ENCODE measurements at places on chromosomes 16 and 17. TPM values are rescaled to one million over a fixed set of nuclear protein-coding genes. Genes with fewer than 3 reads are reported as not detected.

GRCh38 chr17:50835301-50836234 is at the start of gene WFIKKN2:
TSS of gene WFIKKN2 (plus strand) at chr17:50835586. CDS start at chr17:50835938, 352 bp downstream.
- DNase-seq, result no peak

GRCh38 chr16:67268136-67268579 is 11.2 kb upstream of the PLEKHG4 start:
- peak; percentile 77 for DNase-seq

DNA sequence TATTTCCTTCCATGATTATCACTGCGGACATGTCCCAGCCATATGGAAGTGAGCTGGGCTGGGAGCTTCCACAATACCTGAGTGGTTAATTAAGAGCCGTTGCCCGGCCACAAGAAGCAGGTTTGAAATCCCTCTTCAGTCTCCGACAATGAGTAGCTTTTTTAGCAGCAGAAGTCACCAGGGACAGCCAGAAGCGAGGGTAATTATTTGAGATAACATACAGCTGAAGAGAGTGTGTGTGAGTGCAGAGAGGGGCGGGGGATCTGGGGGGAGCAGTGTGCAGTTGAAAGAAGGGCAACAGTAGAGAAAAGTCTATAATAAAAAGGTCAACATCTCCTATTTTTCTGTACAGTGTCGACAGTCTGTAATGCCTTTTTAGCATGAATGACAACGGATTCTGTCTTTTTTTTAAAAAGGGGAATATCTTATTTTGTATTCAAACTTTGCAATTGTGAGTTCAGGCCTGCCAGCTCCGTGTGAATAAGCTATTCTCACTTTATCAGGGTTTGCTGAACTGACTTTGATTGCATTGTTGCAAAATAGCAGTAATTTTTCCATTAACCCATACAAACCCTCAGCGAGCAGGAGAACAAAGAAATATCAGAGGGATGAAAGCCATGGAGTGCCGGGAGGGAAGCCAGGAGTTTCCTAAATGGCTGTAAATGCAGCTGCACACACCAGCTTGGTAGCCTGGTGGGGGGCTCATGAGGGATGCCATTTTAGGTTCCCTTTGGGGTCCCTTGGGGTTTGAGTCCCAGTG is 220.3 kb upstream of the IRX3 start:
- no peak for DNase-seq

- no peak for DNase-seq
These were observed 5.6 kb upstream of the NOTUM start for GRCh38 chr17:81966343-81967243.

GRCh38 chr17:68511671-68512246 is 471 bp upstream of the PRKAR1A start:
- DNase-seq, result peak; percentile 23

- DNase-seq, result peak; percentile 99
These were observed 5.4 kb downstream of the PGS1 start for GRCh38 chr17:78383725-78384471.

GRCh38 chr16:80041410-80041809 is 440.9 kb upstream of the MAF start:
- DNase-seq, result no peak

- no peak for DNase-seq
These were observed 253.1 kb downstream of the HAPSTR1 start for GRCh38 chr16:9344508-9344907.

- DNase-seq, result no peak
These were observed 10.0 kb downstream of the HAGH start for GRCh38 chr16:1816396-1817275.

DNA sequence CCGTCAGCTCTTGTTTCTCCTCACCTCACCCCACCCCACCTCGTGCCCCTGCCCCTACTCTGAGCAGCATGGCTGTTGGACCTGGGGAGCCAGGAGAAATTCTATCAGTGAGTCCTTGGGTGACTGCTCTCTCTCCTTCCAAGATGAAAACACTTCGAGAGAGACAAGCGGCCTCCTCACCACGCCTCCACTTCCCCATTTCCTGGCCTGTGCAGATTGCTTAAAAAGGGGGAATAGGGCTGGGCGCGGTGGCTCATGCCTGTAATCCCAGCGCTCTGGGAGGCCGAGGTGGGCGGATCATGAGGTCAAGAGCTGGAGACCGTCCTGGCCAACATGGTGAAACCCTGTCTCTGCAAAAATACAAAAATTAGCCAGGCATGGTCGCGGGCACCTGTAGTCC is 9.5 kb downstream of the DLX4 start:
- no peak for DNase-seq

DNA sequence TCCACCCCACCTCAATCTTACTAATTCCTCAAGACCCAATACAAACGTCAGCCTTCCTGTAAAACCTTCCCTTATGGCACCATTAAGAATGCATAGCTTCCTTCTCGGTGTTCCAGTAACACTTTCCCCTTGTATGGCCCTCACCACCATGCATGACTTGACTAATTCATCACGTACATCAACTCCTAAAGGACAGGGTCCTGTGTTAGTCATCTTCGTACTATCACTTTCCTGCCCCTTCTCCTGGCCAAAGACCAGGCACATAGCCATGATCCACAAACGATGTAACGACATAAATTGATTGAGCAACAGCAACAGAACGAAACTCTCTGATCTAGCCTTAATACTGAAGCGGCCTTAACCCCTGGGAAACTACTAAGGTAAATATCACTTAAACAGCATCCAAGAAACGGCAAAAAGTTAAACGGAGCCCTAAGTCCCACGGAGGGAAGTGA is 612 bp downstream of the PSMD12 start:
- peak; percentile 71 for DNase-seq

- no peak for DNase-seq
These were observed 19.9 kb downstream of the ZNHIT3 start for GRCh38 chr17:36506249-36506826.

DNA sequence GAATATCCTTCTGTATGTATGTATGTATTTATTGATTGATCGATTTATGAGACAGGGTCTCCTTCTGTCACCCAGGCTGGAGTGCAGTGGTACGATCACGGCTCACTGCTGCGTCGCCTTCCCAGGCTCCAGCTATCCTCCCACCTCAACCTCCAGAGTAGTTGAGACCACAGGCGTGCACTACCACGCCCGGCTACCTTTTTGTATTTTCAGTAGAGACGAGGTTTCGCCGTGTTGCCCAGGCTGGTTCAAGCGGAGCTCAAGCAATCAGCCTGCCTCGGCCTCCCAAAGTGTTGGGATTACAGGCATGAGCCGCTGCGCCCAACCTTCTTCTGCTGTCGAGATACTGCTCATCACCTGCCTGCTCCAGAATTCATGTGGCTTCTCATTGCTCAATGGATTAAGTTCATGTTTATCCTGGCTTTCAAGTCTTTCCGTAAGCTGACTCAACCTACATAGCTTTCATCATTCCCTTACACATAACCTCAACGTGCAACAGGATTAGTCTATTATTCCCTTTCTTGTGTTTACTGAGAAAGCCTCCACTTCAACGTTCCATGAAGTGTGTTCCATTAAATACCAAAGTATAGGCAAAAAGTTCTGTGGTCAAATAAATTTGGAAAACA is 13.6 kb downstream of the TAC4 start:
- peak; percentile 91 for DNase-seq

DNA sequence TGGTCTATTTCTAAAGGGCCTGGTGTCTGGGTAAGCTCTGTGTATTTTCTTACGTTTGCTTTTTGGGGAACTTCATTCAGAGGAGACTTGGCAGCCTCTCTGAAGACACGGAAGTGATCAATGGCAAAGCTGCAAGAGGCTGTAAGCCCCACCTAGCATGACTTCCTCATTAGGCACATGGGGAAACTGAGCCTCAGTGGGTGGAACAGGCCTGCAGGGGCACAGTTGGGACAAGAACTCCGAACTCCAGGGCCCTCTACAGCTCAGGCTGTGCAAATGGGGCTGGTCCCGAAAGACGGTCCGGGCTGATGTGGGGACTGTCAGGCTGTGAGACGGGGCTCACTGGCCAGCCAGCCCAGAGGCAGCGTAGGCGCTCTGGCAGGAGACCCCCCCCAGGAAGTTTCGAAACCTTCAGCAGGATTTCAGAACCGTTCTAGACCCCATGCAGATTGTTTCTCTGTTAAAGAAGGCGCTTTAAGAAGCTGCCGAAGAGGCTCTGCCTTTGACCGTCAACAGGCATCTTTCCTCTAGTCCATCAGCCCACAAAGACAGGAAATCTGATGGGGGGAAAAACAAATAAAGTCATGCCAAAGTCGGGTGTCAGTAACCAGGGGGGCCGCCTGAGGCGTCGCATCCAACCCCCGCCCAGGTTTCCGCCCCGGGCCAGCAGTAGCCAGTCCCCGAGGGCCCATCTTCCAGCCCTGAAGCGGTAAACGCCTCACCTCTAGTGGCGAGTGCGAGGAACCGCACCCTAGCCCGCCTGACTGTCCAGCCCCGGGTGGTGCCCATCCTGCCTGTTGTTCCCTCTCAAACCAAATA is 79.8 kb upstream of the TBC1D3K start:
- DNase-seq, result peak; percentile 15

GRCh38 chr16:1740234-1740633 is 31.1 kb downstream of the NME3 start:
- no peak for DNase-seq

GRCh38 chr17:61459939-61460718 is 7.9 kb downstream of the TBX4 start:
- DNase-seq, result no peak

- DNase-seq, result peak; percentile 54
These were observed 14.4 kb upstream of the ALDH3A1 start for GRCh38 chr17:19762515-19762961.

GRCh38 chr17:3513305-3514035 is 37.7 kb downstream of the ASPA start:
- no peak for DNase-seq

DNA sequence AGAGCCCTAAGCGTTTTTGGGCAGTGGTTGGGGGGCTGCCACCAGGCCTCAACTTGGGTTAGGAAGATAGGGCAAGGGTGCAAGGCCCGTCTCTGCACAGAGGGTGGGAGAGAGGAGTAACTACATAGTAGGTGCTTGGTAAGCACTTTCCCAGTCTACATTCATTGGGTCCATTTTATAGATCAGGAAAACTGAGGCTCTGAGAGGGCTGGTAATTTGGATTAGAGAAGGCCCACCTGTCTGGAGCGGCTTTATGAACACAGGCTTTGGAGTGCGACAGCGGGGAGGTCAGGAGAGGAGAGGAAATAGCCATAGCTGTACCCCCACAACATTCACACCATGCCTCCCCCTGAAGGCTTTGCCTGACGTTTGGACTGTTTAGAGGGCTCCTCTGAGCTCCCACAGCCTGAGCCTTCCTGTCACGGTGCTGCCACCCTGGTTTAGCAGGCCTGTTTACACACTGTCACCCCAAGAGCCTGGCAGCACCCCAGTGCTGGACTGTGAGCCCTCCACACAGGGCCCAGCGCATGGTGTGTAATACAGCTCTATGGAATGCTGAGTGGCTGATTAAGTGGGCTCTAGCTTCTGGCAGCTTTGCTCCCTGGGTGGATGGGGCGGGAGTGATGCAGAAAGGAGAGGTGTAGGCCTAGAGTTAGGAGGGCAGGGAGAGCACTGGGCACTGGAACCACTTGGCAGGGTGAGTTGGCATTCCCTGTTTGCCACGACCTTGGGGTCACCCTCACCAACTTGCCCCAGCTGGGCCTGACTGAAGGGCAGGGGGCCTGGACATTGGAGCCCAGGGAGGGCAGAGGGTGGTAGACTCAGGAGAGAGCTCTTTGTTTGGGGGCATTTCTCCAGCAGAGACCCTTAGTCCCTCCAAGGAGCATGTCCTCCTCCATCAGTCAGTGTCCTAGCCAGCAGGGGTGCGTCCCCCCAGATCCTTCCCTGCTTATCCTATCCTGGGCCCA is 73.7 kb downstream of the RAI1 start:
- DNase-seq, result no peak

- peak; percentile 34 for DNase-seq
These were observed 4.3 kb upstream of the SGF29 start for GRCh38 chr16:28549301-28549899.

- DNase-seq, result peak; percentile 87
These were observed 31.7 kb upstream of the KCNJ2 start for GRCh38 chr17:70137451-70138230.

DNA sequence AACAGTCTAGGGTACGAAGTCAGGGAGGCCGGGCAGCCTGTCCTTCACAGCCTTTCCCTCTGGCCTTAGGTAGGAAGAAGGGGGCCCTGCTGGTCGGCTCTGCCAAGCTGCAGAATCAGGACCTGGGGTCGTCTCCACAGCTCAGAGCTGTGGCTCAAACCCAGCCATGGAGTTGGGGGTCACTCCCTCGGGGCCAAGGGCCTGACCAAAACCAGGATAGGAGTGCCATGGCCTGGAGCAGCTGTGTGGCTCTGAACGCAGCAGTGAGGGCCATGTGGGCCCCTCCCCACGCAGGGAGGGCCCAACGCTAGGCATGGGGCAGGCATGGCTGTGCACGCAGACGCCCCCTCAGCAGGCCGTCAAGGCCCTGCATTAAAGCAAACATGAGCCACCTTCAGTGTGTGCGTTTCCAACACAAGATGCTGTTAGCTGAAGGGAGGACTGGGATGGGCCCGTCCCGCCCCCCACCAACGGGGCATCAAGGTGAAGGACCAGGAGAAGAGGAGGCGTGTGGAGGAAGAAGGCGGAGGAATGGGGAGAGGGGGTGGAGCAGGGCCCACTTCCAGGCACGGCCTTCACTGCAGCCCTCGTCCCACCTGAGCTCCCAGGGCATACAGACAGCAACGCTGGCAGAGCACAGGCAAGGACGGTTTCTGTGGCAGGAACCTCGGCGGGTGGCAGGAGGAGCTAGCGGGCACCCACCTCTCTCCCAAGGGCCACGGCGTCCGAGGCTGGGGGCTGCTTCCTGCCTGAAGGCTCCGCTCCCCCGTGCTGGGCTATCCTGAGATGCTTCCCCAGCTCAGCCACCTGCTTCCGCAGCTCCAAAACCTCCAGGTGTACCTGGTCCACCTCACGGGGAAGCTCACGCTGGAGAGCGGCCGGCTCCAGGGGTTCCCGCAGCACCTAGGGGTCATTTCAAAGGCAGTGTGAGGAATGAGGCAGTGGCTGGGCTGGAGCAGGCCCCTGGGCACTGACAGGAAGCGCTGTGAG is 55.3 kb downstream of the CCDC57 start:
- DNase-seq, result no peak

DNA sequence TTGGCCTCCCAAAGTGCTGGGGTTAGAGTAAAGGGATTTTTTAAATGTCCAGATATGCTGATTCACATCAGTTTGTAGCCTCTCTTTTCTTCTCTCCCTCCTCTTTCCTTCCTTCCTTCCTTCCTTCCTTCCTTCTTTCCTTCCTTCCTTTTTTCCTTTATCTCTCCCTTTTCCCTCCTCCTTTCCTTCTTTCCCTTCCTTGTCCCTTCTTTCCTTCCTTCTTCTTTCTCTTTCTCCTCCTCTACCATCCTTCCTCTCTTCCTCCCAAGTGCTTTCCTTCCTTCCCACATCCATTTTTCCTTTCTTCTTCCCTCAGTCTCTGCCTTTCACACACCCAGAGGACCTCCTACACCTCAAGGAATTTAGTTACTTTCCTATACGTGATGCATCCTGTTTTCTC is 671.8 kb downstream of the HS3ST4 start:
- DNase-seq, result no peak

The ASB16 gene
- not detected for total RNA-seq

The CRHR1 gene
- total RNA-seq, result not detected

The SNX11 gene
- 22.7 TPM for total RNA-seq

The TEX2 gene
- 23.0 TPM for total RNA-seq

The TEX19 gene
- not detected for total RNA-seq

The CCL1 gene
- total RNA-seq, result not detected

The TP53TG3B gene
- total RNA-seq, result not detected

The WFIKKN1 gene
- not detected for total RNA-seq

The SULT1A2 gene
- total RNA-seq, result 0.51 TPM
